Stimulated activated CD8-positive, alpha-beta memory T cell treated with anti-CD3 and anti-CD28 coated beads, Interleukin-7, amount 100 ng/mL, for 24 hours (primary cell): ENCODE measurements at places on chromosomes 1 and 21.

GRCh38 chr1:65998763-65999583, 206.3 kb downstream of the PDE4B start:
- DNase-seq = no peak

DNA sequence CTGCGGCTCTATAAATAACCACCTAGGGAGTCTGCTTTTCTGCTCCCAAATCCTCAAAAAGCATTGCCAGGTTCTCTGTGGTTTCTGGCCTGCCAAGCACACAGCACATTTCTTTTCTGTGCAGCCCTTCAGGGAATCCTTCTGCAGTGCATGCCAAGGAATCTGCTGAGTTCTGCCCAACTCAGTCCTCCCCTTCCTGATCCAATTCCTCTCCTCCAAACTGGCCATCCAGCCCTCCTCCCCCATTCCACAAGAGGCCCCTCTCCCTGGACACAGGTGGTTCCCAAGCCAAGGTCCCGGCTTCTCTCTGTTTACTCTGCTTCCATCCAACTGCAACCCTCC, 61.8 kb downstream of the HIVEP3 start:
- no peak for DNase-seq

DNA sequence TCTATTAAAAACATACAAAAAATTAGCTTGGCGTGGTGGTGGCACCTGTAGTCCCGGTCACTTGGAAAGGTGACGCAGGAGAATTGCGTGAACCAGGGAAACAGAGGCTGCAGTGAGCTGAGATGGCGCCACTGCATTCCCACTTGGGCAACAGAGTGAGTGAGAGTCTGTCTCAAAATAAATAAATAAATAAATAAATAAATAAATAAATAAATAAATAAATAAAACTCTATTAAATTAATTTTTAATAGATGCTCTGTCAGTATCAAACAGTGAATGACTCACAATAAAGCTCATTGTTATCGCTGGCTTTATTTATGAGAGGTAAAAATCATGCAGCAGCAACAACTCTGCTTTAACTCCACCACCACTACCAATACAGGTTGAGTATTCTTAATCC, 72.8 kb downstream of the ABL2 start:
- no peak for DNase-seq

DNA sequence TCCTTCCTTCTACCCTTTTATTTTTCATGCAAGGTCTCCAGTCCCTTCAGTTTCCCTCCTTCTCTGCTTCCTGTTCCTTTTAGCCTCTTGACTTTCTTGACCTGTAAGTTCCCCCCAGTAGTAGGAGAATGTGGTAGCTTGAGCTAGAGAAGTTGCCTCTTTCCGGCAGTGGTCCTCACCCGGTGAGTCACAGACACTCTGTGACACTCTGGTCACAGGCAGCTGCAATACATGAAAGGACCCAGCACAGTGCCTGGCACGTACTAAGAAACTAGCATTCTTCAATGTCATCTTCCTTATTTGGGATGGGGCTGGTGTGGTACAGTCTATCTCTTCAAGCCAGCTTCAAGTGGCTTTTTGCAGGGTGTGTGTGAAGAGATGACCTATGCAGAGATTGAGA, 16.0 kb downstream of the PFKFB2 start:
- DNase-seq = no peak

DNA sequence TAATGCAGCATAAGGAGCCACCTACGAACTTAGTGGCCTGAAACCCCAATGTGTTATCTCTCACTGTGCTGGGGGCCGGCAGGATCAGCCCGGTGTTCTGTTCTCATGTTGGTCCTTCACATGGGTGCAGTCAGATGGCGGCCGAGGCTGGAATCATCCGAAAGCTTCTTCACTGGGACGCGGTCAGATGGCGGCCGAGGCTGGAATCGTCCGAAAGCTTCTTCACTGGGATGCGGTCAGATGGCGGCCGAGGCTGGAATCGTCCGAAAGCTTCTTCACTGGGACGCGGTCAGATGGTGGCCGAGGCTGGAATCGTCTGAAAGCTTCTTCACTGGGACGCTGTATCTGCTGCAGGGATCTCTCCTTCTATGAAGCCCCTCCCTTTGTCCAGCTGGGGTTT, 12.6 kb upstream of the PCBP3 start:
- no peak for DNase-seq

GRCh38 chr21:44297525-44298290, 2.1 kb upstream of the PFKL start:
- peak; percentile 51 for DNase-seq

DNA sequence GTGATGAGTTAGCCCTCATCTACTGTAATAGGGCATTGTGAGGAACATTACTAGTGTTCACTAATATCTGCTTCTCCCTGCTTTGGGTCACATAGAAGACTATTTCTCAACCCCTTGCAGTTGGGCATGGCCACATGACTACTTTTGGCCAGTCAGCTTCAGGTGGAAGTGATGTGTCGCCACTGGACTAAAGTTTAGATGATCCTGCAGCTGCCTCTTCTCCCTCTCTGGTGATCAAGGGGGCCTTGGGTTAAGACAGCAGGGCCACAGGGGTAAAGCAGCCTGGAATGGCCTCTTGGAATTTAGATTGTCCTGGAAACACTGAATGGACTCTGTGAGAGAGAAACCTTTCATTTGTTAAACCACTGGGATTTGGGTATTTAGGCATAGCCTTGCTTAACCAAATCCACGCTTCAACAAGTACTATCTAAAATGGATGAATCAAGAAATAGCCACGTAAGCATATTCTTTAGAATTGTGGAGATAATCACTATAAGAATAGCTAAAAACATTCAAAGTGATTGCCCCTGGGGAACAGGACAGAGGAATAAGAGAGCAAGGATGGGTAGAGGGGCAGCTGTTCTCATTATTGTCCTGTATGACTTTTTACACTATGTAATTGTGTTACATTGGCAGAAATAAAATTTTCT, 41.2 kb downstream of the OPRD1 start:
- no peak for DNase-seq

GRCh38 chr1:182368358-182368757, 23.2 kb downstream of the GLUL start:
- DNase-seq = no peak

DNA sequence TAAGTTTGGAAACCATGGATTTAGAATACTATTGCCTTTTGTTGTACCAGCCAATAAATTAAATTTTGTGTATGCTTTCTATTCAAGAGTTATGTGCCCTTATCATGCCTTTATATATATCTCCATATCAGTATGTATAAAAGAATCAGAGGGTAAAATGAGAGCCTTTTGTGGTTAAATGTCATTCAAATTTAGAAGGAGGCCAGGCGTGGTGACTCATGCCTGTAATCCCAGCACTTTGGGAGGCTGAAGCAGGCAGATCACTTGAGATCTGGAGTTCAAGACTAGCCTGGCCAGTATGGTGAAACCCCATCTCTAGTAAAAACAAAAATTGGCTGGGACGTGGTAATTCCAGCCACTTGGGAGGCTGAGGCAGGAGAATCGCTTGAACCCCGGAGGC, 88.9 kb downstream of the XPR1 start:
- DNase-seq = no peak

DNA sequence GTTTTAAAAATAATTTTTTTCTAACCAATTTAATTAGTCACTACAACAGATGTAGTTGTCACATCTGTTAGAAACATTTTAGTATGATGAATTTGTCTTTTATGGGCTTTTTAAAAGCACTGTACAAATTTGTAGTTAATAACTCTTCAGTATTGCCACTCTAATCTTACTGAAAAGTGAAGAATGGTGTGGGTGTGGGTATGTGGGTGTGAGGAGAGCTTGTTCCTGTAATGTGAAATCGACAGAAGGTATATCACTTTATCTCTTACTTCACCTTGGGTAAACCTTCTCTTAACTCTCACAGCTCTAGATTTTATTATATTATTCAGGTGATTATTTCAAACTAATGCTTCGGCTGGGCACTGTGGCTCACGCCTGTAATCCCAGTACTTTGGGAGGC, 42.5 kb downstream of the TMEM200B start:
- no peak for DNase-seq

DNA sequence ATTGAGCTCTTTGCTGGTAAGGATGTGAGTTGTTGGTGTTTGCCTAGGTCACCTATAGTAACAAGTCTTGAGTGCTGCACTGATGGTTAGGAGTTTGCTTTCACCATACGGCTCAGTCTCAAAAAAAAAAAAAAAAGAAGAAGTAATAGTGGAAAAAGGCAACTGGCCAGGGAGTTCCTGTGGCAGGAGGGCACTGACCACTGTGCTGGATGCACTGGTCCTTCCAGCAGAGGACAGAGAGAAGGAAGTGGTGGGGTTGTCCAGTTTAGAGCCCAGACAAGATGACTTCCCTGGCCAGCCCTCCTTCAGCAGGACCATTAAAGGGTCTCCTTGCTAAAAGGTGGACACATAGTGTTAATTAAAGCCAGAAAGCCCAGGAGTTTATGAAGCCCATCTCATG, 11.9 kb upstream of the PTCH2 start:
- DNase-seq = no peak

- peak; percentile 51 for DNase-seq
Measured at GRCh38 chr1:16078925-16079656, 5.6 kb upstream of the FAM131C start.

- DNase-seq = no peak
Measured at GRCh38 chr1:160726498-160727315, 12.3 kb upstream of the SLAMF7 start.

- no peak for DNase-seq
Measured at GRCh38 chr1:178871551-178872320, 859 bp upstream of the ANGPTL1 start.

DNA sequence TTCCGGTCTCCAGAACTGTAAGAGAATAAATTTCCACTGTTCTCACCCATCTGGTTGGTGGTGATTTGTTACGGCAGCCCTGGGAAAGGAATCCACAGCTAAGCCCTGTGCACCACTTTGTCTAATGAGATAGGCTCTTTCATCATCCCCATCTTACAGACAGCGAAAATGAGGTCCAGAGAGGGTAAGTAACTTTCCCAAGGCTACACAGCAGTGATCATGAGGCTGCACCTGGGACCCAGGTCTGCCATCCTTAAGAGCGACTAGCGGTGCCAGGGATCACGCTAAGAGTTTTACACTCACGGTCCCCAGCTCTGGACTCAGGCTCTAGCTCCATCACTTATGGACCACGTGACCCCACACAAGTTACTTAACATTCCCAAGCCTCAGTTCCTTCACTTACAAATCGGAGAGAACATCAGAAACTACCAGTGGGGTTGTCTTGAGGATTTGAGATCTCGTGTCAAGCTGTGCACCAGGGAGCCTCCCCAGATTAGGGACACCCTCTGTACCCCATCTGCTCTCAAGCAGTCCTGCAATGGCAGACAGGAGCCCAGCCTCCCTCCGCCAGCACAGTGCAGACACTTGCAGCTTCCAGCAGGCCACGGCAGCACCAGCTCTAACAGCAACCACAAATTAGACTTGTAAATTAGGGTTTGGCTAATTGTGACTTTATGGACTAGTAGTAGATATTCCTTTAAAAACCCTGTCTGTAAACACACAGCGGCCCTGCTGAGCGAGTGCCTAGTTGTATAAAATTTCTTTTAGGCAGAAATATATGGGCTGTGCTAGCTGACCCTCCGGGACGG, 87.3 kb downstream of the DISP3 start:
- no peak for DNase-seq

DNA sequence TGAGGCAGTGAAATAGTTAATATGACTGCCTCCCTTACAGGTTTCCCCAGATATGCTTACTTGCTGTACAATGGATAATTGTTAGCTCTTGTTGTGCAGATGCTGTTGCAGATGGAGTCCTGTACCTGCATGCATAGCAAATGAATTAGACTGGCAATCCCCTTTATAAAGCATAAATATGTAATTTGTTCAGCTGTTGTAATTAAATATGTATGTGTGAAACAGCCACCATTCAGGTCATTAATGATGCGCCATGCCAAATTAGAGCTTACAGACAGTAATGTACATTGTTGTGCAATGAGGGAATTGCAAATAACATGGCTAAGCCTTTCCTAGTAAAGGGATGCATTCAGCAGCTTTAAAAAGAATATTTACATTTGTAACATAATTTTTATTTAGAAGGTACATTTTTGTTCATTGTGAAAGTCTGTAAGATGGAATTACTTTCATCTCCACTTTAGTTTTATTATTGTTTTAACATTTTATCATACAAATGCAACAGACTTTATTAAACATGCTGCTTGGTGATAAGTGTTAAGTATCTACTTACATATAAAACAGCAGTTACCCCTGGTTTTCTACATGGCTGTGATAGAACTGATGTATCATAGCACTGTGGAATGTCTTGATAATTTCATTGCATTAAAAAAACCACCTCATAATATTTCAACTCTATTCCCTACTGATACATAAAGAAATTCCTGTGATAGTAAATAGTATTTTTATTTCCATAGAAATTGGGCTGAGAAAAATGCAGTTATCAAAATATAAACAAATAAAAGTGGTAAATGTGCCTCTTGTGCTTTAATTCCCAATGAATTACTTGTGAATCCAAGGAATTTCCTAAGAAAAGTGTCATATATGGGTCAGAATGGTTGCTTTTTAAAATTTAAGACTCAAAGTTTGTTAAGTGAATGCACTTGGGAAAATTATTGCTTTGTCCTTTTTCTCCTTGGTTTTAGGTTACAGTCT, 99.0 kb downstream of the NFIA start:
- no peak for DNase-seq

- DNase-seq = no peak
Measured at GRCh38 chr1:34018285-34018684, 146.7 kb downstream of the CSMD2 start.

GRCh38 chr1:219910716-219911115, 17.6 kb downstream of the SLC30A10 start:
- no peak for DNase-seq

DNA sequence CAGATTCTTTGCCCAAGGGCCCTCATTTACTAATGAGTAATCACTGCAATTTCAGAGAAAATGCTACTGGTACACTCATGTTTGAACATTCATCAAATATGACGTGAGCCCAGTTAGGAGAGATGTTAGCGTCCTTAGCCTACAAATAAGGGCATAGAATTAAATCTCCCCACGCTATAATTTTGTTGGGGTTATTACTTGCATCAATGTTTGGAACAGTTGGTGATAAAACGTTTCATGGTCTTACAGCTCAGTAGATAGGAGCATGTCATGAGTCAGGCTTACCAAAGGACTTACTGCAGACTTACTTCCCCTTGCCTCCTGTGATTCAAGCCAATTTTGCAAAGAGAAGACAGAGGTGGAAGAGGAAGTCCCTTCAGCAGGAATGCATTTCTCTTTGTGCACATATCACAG, 304.0 kb downstream of the KIF26B start:
- DNase-seq = no peak

- no peak for DNase-seq
Measured at GRCh38 chr1:116389686-116390085, 16.6 kb downstream of the ATP1A1 start.

- no peak for DNase-seq
Measured at GRCh38 chr1:239947801-239948200, 143.9 kb upstream of the FMN2 start.
